ENCODE measurements at places on chromosomes 7 and 10.

GRCh38 chr10:33233635-33234034 lies 100.8 kb downstream of the NRP1 start:
- DNase-seq: no peak

- no peak for DNase-seq
Observed at GRCh38 chr7:75967487-75967997, 26.9 kb downstream of the TMEM120A start.

- peak; percentile 59 for DNase-seq
Observed at GRCh38 chr7:27129729-27130539, 623 bp downstream of the HOXA4 start.

DNA sequence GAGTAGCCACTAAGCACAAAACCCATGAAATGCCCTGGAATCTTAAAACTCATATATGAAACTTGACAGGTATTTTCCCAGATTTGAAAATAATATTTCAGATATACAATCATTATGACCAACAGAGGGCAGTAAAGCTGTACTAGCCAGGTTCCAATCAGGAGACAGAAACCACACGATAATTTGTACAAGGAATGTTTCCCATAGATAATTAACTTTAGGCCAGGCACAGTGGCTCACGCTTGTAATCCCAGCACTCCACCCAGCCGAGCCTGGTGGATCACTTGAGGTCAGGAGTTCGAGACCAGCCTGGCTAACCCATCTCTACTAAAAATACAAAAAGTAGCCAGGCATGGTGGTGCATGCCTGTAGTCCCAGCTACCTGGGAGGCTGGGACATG lies 31.0 kb upstream of the NUB1 start:
- peak; percentile 68 for DNase-seq

DNA sequence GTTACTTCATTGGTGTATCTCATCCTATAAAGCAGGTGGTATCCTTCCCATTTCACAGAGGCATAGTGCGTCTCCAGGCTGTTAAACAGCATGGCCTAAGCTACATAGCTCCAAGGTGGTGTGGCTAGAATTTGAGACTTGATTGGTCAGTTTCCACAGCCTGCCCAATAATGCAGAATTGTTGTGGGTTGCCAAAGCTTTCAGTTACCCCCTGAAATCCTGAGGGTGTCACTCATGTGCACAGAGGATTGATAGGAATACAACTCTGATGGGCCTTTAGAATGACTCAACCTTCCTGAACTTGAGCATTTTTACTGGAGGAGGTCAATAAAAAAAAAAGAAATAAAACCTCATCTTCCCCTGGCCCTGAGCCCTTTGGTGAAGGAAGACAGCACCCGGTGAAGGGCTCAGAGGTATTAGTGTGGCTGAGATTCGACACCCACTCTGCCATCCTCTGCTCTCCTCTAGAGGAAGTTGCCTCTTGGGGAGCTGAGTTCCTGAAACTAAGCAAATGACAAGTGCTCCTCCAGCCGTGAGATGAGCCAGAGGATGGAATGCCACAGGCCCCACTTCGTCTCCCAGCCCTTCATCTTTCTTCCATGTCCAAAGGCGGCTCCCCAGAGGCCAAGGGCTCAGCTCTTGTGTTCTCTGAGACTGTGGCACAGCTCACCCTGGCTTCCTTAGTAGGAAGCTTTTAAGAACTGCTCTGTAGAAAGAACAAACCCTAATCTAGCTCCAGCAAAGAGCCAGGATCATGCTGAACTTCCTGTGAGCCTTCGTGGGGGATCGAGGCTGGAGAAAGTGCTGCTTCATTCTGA lies 1.0 kb downstream of the ACSL5 start:
- no peak for DNase-seq

- DNase-seq: no peak
Observed at GRCh38 chr10:102375250-102375649, 20.3 kb upstream of the NFKB2 start.
